ENCODE measurements at places on chromosomes 16 and 17. TPM values are rescaled to one million over a fixed set of nuclear protein-coding genes. Genes with fewer than 3 reads are reported as not detected.

DNA sequence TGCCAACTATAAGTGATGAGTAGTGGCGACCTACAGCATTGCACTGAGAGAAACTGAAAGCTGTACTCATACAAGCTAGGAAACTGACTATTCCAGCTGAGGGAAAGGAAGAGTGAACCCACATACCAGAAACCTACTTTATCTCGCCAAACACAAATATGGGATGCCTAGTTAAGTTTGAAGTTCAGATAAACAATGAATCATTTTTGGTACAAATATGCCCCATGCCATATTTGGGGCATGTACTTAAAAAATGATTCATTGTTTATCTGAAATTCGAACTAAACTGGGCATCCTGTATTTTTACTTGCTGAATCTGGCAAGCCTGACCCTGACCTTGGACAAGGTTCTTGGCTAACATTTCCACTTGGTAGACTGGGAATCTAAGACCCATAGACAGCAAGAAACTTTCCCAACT is 527.8 kb upstream of the PSMD7 start:
- DNase-seq: no peak

GRCh38 chr16:68772030-68772681 is 35.1 kb downstream of the CDH1 start:
- no peak for DNase-seq

- DNase-seq: no peak
Measured at GRCh38 chr16:3087243-3088235, 11.6 kb downstream of the ZSCAN10 start.

DNA sequence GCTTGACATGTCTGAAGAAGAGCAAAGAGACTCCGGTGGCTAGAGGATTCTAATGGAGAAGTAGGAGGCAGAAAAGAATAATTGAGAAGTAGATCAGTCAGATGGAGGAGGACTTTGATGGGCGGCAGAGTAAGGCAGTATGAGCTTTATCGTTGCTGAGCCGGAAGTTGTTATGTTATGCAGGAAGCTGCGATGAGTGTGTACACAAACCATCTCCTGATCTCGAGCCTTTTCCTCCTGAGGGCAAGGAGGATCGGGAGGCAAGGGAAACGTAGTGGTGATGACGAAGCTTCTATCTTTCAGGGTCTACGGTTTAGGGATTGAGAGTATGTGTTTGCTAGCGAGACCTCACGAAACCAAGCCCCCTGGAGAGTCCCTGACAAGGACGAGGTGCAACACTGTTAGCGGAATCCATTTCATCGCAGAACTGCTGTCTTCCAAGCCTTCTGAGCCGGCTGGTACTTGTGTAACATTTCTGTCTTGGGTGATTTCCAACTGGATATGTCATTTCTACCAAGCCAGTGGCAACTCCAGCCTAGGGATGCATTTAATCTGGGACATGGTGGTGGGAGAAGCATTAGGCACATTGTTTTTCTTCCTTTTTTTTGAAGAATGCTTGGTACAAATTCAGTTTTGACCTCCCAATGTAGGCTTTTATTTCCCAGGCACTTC is 45.5 kb downstream of the RBFOX1 start:
- no peak for DNase-seq

TEKT3 gene
- total RNA-seq: not detected

CTRL gene
- total RNA-seq: 2.0 TPM

FADS6 gene
- total RNA-seq: not detected

- DNase-seq: no peak
Measured at GRCh38 chr17:36152639-36153120, 23.8 kb downstream of the TBC1D3B start.

DPEP2 gene
- not detected for total RNA-seq

KRT39 gene
- total RNA-seq: not detected

CTRB1 gene
- not detected for total RNA-seq

GRCh38 chr16:24737391-24737871 is 8.0 kb downstream of the TNRC6A start:
- DNase-seq: no peak

GRCh38 chr17:42442196-42442565 is 16.5 kb upstream of the ATP6V0A1 start:
- DNase-seq: no peak

ZPBP2 gene
- total RNA-seq: not detected

MEIOB gene
- 2.5 TPM for total RNA-seq

- DNase-seq: no peak
Measured at GRCh38 chr17:76007131-76007849, 6.6 kb downstream of the CDK3 start.

GRCh38 chr17:39114723-39115122 is 36.7 kb downstream of the PLXDC1 start:
- no peak for DNase-seq

GRCh38 chr16:29736112-29736511 is 9.7 kb downstream of the C16orf54 start:
- no peak for DNase-seq

CASKIN1 gene
- 1.5 TPM for total RNA-seq

- no peak for DNase-seq
Measured at GRCh38 chr16:57165938-57166337, 19.9 kb downstream of the PSME3IP1 start.

DNA sequence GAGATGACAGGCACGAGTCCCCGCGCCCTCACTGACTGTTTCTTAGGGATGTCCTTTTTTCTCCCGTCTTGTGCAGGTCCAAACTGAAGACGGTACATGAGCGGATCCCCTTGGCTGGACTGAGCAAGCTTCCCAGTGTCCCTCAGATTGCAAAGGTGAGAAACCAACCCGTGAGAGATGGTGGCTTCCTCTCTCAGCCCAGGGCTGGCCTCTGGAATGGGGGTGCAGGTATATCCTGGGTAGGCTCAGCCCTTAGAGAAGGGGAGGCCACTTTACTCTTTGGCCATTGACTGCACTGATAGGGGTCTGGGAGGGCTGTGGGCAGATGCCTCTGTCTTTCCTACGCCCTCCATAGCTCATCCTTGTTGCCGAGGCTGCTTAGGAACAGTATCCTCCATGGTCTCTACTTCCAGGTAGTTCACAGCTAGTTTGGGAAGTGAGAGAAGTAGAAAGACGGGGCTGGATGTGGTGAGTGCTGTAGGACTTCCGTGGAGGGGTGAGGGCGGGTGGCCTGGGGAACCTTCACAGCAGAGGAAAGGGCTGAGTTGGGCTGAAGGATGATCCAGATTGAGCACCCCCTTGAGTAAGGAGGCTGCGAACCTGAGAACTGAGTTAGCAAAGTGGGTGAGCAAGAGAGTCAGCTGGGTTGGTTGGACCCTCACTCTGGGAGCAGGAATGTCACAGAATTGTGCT is 83.0 kb downstream of the OR1D5 start:
- DNase-seq: no peak

TGFB1I1 gene
- 8.6 TPM for total RNA-seq

DNA sequence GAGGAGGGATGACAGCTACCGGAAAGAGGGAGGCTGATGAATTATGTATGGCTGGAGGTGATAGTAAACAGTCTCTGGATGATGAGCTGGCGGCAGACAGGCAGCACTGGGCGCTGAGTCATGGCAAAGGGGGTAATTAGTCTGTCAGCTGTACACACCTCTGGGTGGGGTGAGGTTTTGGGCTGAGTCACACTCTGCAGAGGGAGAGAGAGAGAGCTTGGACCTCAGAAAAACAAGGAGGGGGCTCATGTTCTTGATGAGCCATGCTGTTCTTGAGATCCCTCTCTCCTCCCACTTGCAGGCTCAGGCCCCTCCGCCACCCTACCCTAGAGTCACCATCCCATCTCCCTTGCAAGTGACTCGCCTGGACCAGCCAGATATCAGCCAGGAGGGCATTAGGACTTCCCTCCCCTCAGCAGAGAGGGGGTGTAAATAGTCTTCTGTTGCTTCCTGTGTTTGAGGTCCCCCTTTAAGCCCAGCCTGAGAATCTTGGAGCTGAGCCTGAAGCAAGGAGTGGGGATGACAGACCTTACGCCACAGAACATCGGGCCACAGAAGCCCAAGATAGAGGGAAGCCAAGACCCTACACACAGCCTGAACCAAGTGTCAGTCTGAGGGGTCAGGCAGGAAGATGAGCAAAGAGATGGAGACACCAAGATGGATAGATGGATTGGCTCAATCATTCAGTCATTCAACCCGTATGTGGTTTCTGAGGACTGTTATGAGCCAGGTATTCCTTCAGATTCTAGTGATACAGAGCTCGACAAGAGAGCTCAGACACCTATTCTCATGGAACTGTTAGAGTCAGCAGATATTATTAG is 383.2 kb upstream of the CCL2 start:
- DNase-seq: no peak

DNA sequence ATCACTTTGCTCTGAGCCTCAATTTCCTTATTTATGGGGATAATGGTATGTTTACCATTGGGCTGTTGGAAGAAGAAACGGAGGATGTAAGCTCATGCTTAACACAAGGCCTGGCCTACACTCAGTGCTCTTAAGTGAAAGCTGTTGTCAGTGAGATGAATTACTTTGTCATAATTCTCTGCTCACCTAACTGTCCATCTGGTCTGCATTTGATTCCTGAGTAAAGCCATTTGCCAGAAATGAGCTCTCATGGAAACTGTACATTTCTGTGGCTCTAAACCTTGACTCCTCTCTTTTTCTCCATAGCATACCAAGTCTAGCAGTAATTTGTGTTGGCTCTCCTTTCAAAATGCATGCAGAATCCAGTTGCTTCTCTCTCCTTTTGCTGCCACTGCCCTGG is 445.7 kb downstream of the UTP18 start:
- no peak for DNase-seq

OR1A1 gene
- not detected for total RNA-seq

- DNase-seq: no peak
Measured at GRCh38 chr17:79033046-79033616, 9.2 kb downstream of the C1QTNF1 start.

DNA sequence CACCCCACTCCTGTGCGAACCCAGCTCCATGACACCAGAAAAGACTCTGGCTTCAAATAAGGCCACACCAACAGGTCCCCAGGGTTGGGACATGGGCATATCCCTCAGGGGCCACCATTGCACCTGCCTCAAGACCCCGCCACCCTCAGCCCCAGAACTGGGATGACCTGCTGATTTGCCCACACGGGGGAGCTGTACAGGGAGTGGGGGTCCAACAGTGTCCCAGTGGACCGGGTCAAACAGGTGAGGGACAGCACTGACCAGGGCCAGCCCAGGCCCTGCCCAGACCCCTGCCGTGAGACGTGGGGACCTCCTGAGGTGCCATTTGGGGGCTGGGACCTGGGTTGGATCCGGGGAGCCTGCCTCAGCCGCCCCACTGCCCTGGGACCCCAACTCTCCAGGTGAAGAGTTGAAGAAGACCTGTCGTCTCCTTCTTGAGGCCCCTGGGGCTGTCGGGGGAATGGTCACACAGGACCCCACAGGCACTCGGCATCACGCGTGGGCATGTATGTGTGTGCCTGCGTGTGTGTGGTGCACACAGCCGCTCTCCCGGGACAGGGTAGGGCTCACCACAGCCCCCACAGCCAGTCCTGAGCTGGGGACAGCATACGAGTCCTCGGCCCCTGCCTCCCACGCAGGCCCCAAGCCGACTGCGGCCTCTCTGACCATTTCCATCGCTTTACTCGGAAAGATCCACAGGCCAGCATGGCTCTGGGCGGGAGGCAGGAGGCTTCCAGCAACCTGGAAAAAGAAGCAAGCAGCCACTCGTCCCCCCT is 34.2 kb upstream of the ZNF469 start:
- DNase-seq: no peak

DNA sequence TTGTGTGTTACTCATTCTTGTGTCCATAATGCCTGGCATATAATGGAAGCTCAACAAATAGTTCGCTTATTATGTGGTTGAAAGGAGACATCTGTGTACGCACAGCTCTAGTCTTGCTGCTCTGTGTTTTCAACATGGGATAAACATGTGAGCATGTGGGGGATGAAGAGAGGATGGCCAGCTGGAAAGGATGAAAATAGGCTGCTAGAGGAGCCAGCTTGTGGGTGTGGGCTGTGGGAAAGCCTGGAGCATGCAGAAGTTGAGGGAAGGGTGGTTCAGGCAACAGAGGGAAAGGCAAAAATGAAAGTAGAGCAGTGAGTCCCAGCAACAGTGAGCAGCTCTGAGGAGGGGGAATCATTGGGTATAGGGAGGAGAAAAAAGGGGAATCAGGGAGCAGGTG is 324.6 kb upstream of the CDH11 start:
- no peak for DNase-seq

GRCh38 chr16:56606476-56607108 is 1.8 kb upstream of the MT2A start:
- DNase-seq: peak; percentile 54

C1QTNF8 gene
- total RNA-seq: not detected

- no peak for DNase-seq
Measured at GRCh38 chr17:47279062-47279801, 25.6 kb downstream of the ITGB3 start.

DNA sequence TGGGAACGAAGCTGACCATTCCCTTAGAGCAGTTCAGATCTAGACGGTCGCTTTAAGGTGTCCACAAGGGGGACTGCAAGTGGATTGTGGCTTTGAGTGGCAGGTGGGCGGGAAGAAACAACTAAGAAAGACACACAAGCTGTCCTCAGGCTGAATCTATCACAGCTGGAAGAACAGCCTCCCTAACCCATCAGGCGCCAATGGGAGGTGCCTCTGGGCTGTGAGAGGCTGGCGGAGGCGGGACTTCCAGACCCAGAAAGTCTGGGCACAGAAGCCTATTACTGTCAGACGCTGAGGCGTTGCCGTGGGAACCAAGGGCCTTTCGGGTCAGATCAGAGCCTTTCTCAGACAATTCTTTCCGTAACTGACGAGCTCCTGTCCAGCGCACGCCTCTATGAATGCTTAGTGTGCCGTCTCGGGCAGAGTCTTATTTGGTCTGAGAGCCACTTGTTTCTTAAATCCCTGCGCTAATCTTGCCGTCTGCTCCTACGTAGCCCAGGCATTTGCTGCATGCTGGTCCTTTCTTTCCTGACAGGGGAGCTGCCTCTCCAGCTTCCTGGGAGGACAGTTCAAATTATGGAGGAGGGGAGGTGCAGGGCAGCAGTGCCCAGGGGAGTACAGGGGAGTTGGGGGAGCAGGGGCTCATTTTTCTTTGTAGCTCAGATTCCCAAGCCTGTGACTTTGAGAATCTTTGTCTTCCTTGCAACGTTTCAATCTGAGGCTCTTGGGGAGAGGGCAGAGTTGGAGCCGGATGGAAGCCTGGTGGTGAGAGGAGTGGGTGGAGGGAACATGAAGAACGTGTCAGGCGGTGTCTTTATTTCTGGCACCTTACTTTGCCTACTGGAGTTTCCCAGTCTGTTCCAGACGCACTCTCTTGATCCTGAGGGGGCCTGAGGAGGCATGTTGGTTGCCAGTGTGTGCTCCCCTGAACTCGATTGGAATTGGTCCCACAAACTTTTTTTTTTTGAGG is 618.7 kb downstream of the KCNJ18 start:
- no peak for DNase-seq

DNA sequence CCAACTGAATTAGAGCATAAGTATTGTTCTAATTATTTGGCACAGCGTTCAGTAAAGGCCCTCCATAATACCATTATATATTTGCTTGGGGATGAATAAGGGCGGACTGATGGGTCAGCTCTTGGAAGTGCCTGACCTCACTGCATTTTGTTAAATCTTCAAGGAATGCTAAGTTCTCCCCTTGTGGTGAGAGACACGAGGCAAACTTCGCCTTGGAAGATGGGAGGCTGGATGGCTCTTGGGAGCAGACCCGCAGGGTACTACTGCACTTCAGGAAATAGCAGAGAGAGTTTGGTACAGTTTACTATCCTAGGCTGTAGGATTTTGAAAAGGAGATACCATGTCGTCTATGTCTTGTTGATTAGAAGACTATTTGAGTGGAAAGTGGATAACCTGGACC is 87.0 kb upstream of the RPRML start:
- DNase-seq: no peak
